ENCODE measurements at places on chromosomes 7 and 10.

- DNase-seq: no peak
Measured at GRCh38 chr7:120724955-120725354, 133.0 kb downstream of the TSPAN12 start.

- DNase-seq: no peak
Measured at GRCh38 chr10:27068217-27068891, 31.9 kb downstream of the ANKRD26 start.

DNA sequence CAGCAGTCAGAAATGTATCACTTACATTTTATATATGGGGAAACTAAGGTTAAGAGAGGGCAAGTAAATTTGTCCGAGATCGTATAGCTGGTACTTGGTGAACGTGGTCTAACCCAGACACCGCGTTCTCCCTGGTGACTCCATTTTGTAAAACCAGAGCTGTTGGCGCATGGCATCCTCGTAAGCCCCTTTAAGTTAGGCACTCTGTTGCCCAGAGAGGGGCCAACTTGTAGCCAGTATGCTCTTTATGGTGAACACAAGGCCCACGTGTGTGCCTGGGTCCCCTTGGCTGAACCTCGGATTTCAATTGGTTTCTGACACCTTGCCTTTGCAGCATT, 39.7 kb upstream of the ZNF518A start:
- no peak for DNase-seq

DNA sequence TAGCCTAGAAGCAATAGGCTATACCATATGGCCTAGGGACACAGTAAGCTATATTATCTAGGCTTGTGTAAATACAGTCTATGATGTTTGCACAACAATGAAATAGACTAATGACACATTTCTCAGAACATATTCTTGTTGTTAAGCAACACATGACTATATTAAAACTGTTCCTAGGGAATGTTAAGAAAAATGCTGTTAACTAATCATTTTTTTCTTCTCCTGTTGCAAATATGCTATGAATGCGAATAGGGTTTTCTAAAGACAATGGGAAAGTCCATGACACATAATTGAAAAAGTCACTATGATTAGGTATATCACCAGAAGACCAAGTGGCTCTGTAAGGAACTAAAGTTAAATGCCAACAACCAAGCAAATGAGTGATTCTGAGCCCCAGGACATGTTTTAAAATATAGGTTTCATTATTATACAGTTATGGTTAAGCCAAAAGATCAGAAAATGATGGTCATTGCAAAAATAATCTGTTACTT, 454.0 kb upstream of the SORCS1 start:
- no peak for DNase-seq
